Left ventricle myocardium superior (tissue), 1 donor: ENCODE measurements at places on chromosomes 2 and 18. TPM values are rescaled to one million over a fixed set of nuclear protein-coding genes. Genes with fewer than 3 reads are reported as not detected.

The MAP3K19 gene
- total RNA-seq, result not detected

The PLB1 gene
- 3.3 TPM for total RNA-seq

The C2orf78 gene
- total RNA-seq, result not detected

The DLX1 gene
- total RNA-seq, result not detected

The ANKAR gene
- total RNA-seq, result 8.8 TPM

The FBXO15 gene
- not detected for total RNA-seq

The ZNF396 gene
- 0.62 TPM for total RNA-seq

The ATP8B1 gene
- total RNA-seq, result 4.0 TPM

The GBX2 gene
- total RNA-seq, result not detected

The LAMA1 gene
- 0.17 TPM for total RNA-seq

The IL36A gene
- not detected for total RNA-seq

The COLEC11 gene
- total RNA-seq, result 2.1 TPM

The GALNT14 gene
- 0.45 TPM for total RNA-seq

The SAG gene
- total RNA-seq, result not detected

The HOXD1 gene
- not detected for total RNA-seq

The TPO gene
- 10.0 TPM for total RNA-seq

The IL1RN gene
- total RNA-seq, result 0.57 TPM

The AAMP gene
- total RNA-seq, result 47.7 TPM

The ANO7 gene
- total RNA-seq, result 1.1 TPM

The VAMP8 gene
- 17.1 TPM for total RNA-seq

The REG1B gene
- total RNA-seq, result not detected

The UGT1A1 gene
- total RNA-seq, result not detected

The TRIB2 gene
- total RNA-seq, result 29.4 TPM

The AMER3 gene
- not detected for total RNA-seq

The DUSP11 gene
- total RNA-seq, result 12.9 TPM

The LPIN2 gene
- total RNA-seq, result 10.6 TPM

The SIX3 gene
- not detected for total RNA-seq

The RTP5 gene
- total RNA-seq, result not detected

The FTCDNL1 gene
- total RNA-seq, result 2.0 TPM

The ERLEC1 gene
- total RNA-seq, result 35.5 TPM

The ANKRD30B gene
- total RNA-seq, result not detected

The SPR gene
- 55.8 TPM for total RNA-seq

The EMX1 gene
- not detected for total RNA-seq

The VIL1 gene
- not detected for total RNA-seq

The TRABD2A gene
- 0.62 TPM for total RNA-seq

The KLF11 gene
- total RNA-seq, result 25.8 TPM

The CIB4 gene
- not detected for total RNA-seq

The ERBB4 gene
- 17.9 TPM for total RNA-seq

The IL1F10 gene
- total RNA-seq, result not detected

The CYP26B1 gene
- total RNA-seq, result 4.2 TPM

The SCN2A gene
- 0.30 TPM for total RNA-seq

The FAHD2B gene
- total RNA-seq, result 34.2 TPM

The MEX3C gene
- 23.1 TPM for total RNA-seq

The TSPYL6 gene
- total RNA-seq, result not detected

The CRYBA2 gene
- total RNA-seq, result not detected
